ENCODE measurements at places on chromosomes 7 and 10.

- DNase-seq: no peak
Measured at GRCh38 chr7:33968591-33968990, 63.3 kb downstream of the BMPER start.

GRCh38 chr7:149883048-149883438 is 9.3 kb downstream of the ATP6V0E2 start:
- DNase-seq: no peak

DNA sequence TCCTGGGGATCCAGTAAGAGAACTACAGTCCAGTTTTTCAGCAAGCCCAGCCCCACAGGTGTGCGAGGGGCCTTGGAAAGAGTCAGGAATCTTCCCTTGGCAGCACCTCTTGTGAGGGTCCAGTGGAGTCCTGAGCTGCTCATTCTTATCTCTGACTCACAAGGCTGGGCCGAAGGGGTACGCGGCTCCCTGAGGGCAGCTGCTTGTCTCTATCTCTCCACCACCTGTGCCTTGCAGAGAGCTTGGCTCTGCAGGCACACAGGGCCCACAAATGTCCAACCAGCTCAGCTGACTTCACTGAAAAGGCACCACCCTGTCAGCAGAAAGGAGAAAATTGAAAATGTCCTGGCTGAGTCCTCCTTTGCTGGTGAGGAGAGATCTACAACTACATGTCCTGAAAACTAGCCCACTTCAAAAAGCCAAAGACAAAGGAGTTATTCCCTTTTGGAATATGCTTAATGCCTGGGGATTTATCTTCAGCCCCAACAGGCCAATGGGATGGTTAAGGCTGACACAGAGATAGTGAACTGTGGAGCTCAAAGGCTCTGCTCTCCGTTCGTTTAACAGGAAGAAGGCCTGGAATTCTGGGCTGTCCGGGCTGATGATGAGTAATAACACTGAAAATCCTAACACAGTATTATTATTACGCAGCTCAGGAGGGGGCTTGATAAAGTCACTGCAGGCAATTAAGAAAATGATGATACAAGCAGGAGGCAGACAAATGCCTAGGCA is 23.4 kb downstream of the UROS start:
- DNase-seq: no peak

- DNase-seq: no peak
Measured at GRCh38 chr10:11095374-11095801, 77.7 kb downstream of the CELF2 start.

DNA sequence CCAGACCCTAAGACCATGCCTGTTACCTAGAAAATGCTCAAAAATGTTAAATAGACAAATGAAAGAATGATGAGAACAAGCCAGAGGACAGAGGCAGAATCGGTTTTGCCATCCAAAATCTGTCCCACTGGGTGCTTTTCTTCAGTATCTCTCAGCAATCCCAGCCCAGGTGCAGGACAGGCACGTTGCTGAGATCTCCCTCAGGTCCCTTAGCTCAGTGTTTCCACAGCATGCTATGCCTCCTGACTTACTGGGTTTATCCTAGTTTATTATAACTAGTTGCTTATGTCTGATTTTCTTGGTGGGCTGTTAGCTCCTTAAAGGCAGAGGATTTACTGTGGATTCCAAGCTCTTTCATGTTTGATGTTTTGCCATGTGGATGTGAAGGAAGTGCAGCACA is 20.3 kb downstream of the CPED1 start:
- no peak for DNase-seq
